Ascending aorta (tissue), 2 donors: ENCODE measurements at places on chromosomes 2 and 18.

DNA sequence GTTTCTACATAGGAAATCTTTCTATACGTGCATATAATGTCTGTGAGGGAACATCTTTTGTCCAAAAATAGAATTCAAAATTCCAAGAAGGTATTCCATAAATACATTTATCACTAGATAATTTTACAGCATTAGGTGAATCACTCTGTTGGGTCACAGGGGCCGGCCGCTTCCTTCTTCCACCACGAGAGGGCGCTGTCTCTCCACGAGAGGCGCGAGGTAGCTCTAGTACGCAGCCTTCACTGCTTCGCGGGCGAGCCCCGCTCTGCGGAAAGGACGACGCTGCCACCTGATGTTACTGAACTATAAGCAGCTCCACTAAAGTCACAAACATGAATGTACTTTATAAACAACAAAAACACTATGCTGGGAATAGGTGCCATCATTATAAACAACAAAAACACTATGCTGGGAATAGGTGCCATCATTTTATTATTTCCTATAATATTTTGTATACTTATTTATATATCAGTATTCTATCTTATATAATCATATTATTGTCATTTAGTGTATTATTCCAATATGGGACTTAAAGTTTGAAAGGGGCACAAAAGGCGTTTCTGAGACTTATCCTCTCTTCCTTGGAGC, 69.4 kb upstream of the REV1 start:
- H3K27ac ChIP-seq, result no peak overlapping the region
- H3K27me3 ChIP-seq, result no peaks in the 10 kb centered on the region
- peak; percentile 21 for DNase-seq
- no peaks in the 10 kb centered on the region for H3K36me3 ChIP-seq
- no peak overlapping the region for H3K4me3 ChIP-seq
- H3K4me1 ChIP-seq, result no peaks in the 10 kb centered on the region

GRCh38 chr2:71583876-71584275, 130.5 kb downstream of the DYSF start:
- no peaks in the 10 kb centered on the region for H3K27me3 ChIP-seq
- DNase-seq, result no peak
- H3K27ac ChIP-seq, result no peak overlapping the region
- no peak overlapping the region for H3K4me3 ChIP-seq
- H3K4me1 ChIP-seq, result no peaks in the 10 kb centered on the region
- no peaks in the 10 kb centered on the region for H3K36me3 ChIP-seq

DNA sequence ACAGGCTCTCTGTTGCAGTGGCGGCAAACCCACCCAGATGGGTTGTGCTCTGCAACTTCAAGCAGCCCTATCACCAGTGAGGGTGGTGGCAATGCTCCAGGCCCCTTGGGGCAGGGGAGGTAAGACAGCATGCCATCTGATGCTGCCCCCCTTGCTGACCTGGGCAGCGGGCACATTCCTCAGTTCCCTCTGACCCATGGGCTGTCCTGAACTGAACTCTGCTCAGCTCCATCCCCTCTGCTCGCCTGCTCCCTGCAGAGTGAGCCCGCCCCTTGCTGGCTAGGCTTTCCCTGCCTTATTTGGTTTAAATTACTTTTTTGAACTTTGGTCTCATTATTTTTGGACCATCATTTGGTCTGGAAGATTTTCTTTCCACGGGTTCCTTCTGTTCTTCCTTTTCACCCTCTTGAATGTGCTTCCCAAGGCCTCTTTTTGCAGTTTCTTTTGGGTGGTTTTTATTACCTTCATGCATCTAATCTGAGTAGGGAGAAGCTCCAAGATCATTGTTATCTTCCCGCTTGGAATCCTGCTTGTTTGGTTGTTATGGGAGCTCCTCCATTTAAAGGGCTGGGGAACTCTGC, 565.4 kb downstream of the TNS1 start:
- no peaks in the 10 kb centered on the region for H3K36me3 ChIP-seq
- H3K4me1 ChIP-seq, result peaks cover 38% of the 10 kb centered on the region
- DNase-seq, result no peak

DNA sequence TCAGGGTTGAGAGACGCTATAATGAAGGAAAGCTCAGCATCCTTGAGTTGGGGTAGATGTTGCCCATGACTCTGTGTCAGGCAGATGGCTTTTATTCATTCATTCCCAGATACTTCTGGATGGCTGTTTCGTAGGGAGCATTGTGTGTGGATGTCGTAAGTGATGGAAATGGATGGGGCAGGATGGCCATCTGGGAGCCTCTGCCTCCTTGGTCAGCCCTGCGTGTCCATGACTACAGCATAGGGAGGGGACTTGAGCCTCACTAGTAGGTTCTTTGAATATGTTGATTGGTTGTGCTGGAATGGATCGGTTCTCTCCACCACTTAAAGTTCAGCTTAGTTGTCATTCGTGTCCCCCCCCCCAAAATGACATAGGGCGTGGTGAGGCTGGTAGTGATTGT, 44.9 kb downstream of the TGOLN2 start:
- peaks cover 8% of the 10 kb centered on the region for H3K36me3 ChIP-seq
- no peak overlapping the region for H3K27ac ChIP-seq
- peaks cover 13% of the 10 kb centered on the region for H3K4me1 ChIP-seq
- no peak for DNase-seq
